ENCODE measurements at places on chromosomes 5 and 9.

DNA sequence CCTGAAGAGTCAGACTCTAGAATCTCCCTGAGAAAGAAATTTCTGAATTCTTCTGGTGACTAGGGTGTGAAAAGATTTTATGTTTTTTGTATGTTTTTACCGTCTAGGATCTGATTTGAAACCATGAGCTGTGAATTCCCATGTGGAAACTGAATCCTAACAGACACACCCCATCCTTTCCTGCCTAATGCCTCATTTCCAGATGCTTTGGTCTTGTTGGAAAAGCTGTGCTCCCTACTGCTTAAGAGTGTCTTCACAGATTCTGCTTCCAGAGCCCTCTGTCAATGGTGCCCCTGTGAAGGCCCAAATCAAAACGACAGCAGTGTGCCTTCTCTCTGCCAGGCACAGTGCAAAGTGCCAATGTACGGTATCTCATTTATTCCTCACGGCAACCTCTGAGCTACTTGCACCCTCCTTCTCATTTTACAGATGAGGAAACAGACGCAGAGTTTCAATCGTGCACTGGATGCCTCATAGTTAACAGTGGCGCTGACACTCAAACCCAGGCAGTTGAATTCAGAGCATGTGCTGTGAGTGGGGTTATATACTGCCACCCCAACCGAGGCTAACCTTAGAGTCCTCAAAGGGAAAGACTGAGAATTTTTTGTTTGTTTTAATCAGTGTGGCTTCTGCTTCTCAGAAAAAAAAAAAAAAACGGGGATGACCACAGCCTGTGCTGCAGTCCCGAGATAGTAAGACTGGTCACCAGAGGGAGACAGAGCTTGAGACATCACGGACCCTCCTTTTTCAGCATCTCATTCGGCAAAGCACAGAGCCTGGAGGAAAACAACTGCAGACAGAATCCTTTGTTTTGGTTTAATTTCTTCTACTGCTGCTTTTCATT is 188.4 kb downstream of the SNCAIP start:
- no peak for DNase-seq

- no peak for DNase-seq
These were observed 276.9 kb downstream of the EFNA5 start for GRCh38 chr5:107393851-107394250.

- no peak for DNase-seq
These were observed 3.6 kb upstream of the NKX2-5 start for GRCh38 chr5:173238312-173239232.

GRCh38 chr9:114084282-114085073 is 6.4 kb upstream of the AMBP start:
- no peak for DNase-seq

DNA sequence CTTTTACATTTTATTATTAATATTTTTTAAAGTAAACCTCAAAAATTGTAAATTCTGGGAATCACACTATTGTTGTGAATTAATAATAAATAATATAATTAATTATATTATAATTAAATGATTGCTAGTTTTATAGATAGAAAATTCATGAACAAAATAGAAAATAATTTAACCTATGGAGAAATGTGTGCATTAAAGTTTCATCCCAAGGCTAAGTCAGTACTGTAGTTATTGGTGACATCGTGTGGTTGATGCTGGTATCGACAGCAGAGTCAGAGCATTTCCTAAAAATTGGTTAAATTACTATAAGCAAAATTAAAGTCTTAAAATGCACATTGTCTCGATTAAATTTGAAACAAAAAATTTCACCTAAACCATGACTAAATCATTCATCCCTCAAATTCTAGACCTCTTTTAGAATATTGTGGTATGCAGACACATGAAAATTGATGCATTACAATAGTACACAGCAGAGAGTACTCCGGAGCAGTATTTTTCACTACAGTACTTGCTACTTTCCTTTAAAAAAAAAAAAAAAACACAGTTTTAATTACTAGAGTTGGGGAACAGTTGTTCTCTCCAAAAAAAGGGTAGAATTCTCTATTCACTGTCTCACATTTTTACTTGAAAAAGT is 73.9 kb downstream of the RORB start:
- DNase-seq = no peak

DNA sequence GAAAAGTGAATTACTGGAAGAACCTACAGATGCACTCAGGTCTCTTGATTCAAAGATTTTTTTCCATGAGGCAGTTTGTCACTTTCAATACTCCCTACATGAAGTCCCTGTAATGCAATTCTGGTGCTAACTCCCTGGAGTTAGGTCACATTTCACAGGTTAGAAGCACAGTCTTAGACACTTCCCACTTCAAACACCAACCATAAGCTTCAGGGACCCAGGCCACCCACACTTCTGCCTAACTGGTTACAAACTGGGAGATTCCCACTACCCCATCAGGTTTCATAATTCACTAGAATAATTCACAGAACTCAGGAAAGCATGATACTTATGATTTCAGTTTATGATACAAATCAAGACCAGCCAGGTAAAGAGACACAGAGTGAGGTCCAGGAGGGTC is 29.0 kb upstream of the FOXI1 start:
- no peak for DNase-seq

GRCh38 chr5:141832131-141832530 is 46.1 kb downstream of the PCDH1 start:
- DNase-seq = no peak

DNA sequence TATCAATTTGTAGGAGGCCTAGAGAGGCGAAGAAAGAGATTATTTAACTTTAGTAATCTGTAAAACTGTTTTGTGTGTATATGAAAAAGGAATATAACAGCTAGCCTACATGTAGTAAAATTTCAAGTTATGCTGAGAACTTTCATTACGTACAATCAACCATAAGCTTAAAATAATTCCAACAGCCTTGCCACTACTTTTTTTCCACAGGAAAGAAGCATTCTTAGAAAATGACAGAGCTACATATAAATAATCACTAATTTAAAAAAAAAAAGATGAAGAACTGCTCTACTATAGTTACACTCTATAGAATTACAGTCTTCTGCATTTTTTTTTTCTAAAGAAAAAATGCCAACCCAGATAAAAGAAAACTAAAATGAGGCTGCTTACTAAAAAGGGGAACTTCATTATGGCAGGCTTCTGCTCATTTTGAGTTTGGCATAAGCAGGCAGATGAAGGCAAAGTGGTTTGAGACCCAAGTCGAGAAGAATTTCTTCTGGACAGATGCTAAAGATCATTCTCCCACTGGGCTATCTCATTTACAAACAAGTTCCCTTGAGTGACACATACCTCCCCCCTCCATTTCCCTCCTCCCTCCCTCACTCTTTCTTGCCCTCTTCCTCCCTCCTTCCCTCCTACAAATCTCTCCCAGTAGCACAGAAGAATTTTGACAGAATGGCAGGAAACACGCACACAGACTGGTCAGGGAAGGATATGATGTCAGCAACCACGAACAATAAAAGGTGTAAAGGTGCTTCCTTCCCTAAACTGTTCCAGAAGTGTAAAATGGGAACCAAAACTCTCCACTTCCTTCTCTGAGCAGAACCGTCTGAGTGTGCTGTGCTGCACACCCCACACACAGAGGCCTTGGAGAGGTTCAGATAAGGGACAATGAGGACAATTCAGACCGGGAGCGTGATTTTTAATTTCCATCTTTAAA is 56.1 kb downstream of the MEF2C start:
- no peak for DNase-seq

GRCh38 chr9:12955510-12956163 is 180.8 kb downstream of the LURAP1L start:
- no peak for DNase-seq

- no peak for DNase-seq
These were observed 96.2 kb downstream of the OSTF1 start for GRCh38 chr9:75184471-75184870.

DNA sequence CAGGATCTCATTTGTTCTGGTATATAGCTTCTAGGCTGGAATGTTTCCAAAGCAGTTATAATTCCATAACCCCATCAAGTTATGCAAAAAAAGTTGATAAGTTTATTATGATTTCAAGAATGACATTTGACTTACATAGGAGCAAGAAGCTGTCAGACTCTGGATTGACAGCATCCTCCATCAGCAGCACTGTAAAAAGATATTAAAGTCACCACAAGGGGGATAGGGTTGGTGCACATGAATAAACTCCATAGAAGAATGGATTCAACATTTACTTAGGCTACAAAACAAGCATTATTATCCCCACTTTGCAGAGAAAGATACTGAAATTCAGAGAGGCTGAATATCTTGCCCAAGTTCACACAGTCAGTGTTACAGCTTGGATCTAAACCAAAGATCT is 208.9 kb upstream of the SLC30A5 start:
- DNase-seq = no peak

DNA sequence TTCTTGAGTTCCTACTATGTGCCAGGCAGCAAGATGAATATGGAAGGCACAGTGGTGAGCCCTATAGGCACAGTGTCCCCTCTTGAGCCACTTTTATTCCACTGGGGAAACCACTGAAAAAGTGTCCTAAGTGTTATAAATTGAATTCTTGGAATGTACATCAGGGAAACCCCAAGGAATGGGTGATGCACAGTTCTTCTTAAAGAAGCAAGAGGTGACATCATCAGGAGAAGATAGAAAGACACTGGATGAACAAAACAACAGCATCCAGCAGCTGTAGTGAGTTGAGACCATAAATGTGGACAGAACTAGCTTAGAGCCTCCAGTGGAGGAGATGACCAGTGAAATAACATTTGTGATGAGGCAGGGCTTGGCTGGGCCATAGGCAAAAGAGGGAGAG is 199.2 kb upstream of the ANKRD55 start:
- no peak for DNase-seq

GRCh38 chr5:142827934-142828576 is 57.9 kb downstream of the ARHGAP26 start:
- DNase-seq = no peak

GRCh38 chr9:3193791-3194190 is 332.0 kb downstream of the RFX3 start:
- no peak for DNase-seq

DNA sequence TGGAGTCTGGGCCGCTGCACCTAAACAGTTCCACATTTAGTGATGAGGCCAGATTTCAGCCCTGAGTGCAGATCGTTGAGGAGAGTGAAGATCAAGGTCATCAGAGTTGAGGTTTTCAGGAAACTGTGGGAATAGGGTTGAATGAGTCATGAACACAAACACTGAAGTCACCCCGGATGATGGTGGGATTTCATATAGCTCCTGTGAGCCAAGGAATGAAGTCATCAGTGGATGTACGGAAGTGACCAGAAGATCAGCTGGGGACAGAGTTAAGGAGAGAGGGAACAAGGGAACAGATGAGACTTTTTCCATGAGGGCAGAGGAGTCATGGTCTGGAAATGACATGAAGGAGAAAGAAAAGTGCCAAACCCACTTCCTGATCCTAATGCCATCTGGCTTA is 36.5 kb downstream of the PALM2AKAP2 start:
- no peak for DNase-seq

DNA sequence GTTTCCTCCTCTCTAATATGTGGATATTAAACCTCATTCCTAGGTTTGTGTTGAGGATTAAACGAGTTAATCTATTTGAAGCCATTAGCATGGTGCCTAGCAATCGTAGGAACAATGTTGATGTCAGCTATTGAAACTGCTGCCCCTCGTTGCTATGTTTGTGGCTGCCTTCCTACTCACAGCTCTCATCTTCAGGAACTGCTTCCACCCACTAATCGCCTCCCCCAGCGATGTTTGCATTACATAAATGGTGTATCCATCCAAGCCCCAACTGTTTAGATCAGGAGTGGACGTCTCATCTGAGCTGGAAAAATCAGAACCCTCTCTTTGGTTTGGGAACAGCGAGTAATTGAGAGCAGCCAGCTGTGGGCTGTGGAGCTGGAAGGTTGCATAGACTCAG is 416.6 kb downstream of the ARHGEF28 start:
- no peak for DNase-seq

GRCh38 chr9:125683486-125683885 is 23.5 kb downstream of the MAPKAP1 start:
- DNase-seq = no peak

DNA sequence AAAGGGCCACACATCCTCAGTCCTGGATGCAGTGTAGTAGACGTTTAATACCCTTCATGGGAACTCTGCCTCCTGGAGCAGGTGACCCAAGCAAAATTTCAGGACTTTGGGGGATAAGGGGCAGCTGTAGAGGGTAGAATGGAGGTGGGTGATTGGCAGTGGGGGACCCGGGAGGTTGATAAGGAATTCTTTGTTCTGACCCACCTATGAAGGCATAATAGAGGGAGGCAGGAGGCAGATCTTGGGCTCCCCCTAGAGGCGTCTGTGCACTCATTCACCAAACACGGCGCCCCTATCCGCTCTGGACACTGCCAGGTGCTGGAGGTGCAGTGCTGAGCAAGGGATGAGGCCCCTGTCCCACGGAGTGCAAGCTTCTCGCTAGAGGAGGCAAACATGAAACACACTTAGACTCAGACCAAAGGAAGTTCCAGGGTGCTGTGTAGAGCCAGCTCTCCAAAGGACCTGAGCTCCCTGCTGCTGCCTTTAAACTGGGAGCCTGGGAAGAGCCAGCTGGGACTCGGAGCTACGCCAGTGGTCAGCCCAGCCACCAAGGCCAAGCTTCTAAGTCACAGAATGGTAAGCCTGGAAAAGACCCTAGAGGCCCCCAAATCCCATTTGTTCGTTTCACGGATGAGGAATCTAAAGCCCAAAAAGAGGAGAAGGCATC is 7.7 kb downstream of the IL17B start:
- DNase-seq = peak; percentile 52

DNA sequence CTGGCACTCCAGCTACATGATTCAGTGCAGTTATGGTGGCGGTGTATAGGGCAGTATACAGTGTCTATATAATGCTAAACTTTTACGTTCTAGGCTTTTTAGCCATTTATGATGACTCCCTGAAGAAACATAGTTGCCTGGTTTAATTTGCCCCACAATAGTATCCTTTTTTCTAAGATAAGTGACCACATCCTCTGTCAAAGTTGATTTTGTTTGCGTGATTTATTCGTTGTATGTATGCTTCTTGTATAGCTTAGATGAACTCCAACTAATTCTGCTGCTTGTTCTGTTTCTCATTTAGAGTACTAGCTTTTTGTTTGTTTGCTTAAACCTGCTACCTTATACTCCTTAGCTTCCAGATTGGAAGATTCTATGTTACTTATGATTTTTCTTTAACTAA is 83.6 kb downstream of the ERMP1 start:
- no peak for DNase-seq

- DNase-seq = no peak
These were observed 637.2 kb upstream of the DMAC1 start for GRCh38 chr9:8436786-8437185.

DNA sequence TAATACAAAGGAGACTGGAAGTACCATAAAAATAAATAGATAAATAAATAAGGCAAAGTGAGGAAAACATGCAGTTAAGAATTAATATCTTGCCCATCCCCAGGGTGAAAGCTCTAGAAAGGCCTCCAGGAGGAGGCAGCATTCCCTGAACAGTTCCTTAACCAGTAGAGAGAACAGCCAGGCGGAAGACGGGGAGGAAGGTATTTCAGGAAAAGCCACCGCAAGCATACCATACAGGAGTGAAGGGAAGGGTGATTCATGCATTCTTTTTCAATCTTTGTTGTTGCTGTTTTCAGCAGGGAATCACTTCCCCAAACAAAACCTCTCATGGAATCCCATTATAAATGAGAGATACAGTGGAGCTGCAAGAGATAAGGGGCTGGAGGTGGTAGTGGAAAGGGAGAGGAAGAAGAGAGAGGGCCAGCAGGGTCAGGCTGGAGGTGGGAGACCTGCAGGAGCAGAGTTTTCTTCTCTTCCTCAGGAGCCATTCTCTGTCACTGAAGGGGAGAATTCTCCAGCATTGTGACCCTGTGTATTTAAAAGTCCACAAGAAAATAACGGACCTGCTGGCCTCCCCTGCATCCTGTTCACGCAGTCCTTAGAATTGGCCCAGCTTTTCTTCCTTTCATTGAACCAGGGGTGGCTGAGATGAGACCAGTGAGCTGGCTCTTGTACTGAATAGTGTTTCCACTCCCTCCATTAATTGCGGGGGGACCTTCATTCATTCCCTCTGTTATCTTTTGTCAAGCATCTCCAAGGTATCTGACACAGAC is 255.9 kb downstream of the FAM114A2 start:
- DNase-seq = no peak
